HFF-Myc (cell line): ENCODE measurements at places on chromosomes 4 and X.

DNA sequence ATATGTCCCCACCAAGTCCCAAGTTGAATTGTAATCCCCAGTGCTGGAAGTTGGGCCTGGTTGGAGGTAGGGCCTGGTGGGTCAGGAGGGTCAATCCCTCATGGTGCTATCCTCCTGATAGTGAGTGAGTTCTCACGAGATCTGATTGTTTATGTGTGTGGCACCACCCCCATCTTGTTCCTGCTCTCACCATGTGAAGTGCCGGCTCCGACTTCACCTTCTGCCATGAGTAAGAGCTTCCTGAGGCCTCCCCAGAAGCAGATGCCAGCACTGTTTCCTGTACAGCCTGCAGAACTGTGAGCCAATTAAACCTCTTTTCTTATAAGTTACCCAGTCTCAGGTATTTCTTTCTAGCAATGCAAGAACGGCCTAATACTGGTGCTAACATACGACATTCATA, 22.7 kb upstream of the TMEM33 start:
- DNase-seq: no peak

DNA sequence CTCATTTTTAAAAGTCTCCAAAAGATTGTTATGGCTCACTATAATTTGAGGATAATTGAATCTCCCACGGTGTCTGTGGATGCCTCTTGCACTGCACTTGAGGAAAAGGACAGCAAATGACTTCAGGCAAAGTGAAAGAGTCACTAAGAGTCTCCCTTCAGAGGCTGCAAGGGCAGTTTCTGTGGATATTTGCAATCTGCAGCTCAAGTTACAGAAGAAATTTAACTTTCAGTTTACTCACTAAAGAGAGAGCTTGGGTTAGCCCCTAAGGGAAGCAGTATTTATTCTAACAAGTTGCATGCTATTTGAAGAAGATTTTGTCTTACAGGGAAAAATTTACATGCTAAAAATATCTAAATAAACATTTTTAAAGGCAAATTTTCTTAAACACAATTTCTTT, 912.0 kb upstream of the TENM3 start:
- DNase-seq: no peak

GRCh38 chrX:107629540-107629909, 1.2 kb downstream of the PRPS1 start:
- DNase-seq: no peak

DNA sequence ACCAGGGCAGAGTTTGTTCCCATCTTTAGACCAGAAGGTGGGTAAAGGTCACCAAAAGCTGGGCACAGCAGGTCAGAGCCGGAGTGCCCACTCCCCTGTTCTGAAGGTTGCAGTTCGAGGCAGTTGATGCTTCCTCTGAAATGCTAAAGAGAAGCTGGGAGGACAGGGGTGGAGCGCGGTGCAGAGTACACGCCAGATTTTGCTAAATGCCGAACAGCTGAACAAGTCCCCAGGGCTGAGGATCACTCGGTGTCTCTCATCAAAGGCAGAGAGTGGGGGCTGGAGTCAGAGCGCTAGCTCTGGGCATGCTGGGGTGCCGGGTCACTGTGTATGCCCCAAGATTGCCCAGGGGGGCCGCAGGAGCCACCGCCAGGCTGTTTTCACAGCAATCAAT, 197.0 kb downstream of the BCOR start:
- DNase-seq: no peak

DNA sequence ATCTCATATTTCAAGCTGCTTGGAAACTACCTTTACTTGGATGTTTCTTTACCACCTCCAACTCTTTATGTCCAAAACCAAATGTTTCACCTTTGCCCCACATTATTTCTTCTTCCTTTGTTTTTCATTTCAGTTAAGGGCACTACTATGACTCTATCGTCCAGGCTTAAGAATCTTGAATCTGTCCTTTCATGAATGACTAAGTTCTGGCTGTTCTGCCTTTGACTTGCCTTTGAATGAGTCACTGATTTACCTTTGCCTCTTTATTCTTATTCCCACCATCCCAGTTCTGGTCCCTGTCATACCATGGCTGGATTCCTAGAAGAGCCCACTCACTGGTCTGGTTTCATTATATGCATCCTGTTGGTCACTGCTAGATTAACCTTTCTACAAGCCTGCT, 30.6 kb upstream of the PLAC1 start:
- DNase-seq: no peak

GRCh38 chr4:138954428-138954827, 61.2 kb upstream of the NOCT start:
- no peak for DNase-seq

DNA sequence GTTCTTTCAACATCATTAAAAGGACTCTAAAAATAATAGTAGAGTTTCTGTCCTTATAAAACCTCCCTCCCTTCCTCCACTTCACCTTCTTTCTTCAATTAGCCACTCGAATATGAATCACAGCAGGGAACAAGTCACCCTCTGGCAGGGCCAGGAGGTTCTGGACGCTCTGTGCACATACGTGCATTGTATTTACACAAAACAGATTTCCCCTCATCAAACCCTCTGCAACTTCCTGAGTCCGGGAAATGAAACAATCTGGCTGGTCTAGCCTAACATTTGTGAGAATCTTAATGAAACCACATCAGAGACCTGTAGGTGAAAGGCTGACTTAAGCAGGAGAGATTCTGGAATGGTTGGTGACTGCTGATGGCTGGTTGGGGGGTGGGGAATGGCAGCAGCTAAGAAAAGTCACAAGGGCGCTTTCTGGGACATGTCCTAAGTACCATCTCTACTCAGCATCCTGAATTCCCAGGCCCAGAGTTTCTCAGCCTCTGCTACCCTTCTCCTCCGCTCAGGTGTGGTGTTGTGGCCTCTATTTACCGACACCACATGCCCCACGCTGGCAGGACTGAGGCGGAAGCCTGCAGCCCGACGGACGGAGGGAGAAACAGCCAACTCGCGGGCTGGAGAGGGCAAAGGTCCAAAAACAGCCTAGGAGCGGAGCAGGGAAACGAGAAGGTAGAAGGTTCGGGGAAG, 1.0 kb downstream of the ZDHHC9 start:
- DNase-seq: no peak

GRCh38 chrX:38561951-38562719, 793 bp downstream of the TSPAN7 start:
- DNase-seq: no peak

DNA sequence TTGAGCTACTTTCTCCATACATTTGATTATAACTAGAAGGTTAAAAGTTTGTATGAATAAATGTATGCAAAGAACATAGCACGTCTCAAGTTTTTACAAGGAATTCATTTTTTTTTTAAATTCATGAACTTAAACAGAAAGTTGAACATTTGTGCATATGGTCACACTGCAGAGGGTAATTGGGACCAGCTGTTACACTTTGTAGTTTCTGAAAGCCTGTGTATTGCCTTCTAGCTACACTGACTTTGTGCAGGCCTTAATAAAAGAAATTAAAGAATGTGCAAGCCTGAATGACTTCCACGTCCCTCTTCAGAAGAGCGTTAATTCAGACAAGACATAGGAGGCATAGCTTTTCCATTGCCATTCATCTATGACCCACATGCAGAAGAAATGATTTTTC, 153.1 kb upstream of the PCDH18 start:
- DNase-seq: peak; percentile 77

GRCh38 chr4:144357975-144358374, 217.5 kb upstream of the GYPA start:
- DNase-seq: no peak

DNA sequence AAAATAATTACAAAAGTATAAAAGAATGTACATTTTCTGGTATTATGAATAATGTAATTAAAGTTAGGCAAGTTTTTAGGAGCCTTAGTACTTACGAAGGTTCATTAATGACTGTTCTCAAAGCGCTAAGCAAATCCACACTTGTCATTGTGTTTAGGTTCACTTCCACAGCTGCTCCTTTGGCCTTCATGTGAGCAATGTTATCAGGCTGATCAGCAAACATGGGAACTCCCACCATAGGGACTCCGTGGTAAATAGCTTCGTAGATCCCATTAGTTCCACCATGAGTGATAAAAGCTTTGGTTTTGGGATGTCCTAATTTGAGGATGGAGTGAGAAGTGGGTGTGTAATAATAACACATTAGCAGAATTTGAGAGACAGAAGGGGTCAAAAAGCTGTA, 45.1 kb downstream of the UGT2A2 start:
- no peak for DNase-seq

DNA sequence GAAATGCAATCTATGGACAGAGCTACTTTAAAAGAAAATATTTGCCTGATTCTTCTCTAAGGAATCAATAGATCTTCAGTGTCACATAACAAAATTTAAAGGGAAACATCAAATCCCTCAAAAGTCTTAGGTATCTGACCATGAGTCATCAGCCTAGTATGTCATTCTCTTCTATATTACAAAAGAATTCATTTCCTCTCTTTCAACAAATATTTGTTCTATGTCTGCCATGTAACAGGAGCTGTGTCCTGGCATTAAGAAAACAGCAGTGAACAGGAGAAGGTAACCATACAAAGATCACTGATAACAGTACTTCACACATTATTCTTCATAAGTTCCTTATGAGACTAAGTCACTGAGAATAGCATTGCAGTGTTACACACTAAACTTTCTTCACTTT, 243.6 kb upstream of the DKK2 start:
- DNase-seq: no peak

- no peak for DNase-seq
These were observed 303.9 kb upstream of the GATB start for GRCh38 chr4:152064753-152065152.

DNA sequence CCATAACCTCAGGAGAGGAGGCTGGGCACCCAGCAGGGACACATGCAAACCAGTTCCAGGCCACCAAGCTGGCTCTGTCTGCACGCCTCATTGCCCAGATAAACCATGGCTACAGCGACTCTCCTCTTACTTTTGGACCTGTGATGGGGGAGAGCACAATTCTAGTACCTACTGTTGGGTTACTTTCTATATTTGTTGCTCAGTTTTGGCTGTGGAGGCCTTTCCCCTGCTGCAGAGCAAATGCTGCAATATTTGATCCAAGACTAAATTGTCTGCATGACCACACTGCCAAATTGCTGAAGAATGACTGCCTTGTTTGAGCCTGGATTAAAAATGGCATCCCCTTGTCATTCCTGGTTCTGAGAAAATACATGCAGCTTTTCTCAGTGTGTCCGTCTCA, 253.5 kb downstream of the ARHGAP10 start:
- no peak for DNase-seq

GRCh38 chr4:2843941-2844584, 419 bp downstream of the ADD1 start:
- DNase-seq: no peak

- DNase-seq: no peak
These were observed 44.2 kb upstream of the PRSS12 start for GRCh38 chr4:118396881-118397622.

- DNase-seq: no peak
These were observed 23.2 kb upstream of the SMIM20 start for GRCh38 chr4:25890571-25891485.

- no peak for DNase-seq
These were observed 487 bp downstream of the HMGB2 start for GRCh38 chr4:173333658-173334084.
